ENCODE measurements at places on chromosomes 7 and 10. TPM values are rescaled to one million over a fixed set of nuclear protein-coding genes. Genes with fewer than 3 reads are reported as not detected.

GRCh38 chr7:41052201-41052600 is 650.7 kb downstream of the INHBA start:
- DNase-seq: no peak
- H3K4me1 ChIP-seq: no peaks in the 10 kb centered on the region
- no peak overlapping the region for H3K4me3 ChIP-seq
- no peaks in the 10 kb centered on the region for H3K27me3 ChIP-seq

DNA sequence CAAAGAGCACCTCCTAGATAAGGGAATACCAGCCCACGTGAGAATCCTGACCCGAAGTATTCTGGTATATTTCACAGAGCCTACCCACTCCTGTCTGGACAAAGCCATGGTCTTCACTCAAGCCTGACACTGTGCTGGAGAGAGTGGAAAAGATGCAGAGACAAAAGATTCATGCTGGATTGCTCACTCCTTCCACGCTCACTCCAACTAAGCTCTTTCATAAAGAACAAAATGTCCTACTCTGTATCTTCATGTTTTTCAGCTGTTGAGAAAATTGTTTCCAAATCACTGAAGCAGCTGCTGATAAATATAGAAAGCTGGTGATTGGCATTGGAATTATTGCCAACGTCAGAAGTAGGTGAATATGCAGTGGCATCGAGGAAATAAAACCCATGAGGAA is 106.0 kb downstream of the ABLIM1 start:
- H3K36me3 ChIP-seq: peaks cover 4% of the 10 kb centered on the region
- no peak overlapping the region for H3K4me3 ChIP-seq
- no peaks in the 10 kb centered on the region for H3K27me3 ChIP-seq
- no peak for DNase-seq
- H3K27ac ChIP-seq: peak overlapping the region; percentile 77

ZNF853 gene
- 13.3 TPM for total RNA-seq

GRCh38 chr10:49071160-49071761 is 44.1 kb downstream of the VSTM4 start:
- no peak overlapping the region for H3K27ac ChIP-seq
- H3K27me3 ChIP-seq: no peaks in the 10 kb centered on the region
- H3K4me3 ChIP-seq: no peak overlapping the region
- DNase-seq: no peak
- H3K36me3 ChIP-seq: peaks cover 4% of the 10 kb centered on the region
- no peaks in the 10 kb centered on the region for H3K4me1 ChIP-seq

CPA5 gene
- not detected for total RNA-seq
